ENCODE measurements at places on chromosomes 12 and 14.

GRCh38 chr14:94244182-94244581, 48.9 kb downstream of the SERPINA10 start:
- no peak for DNase-seq

DNA sequence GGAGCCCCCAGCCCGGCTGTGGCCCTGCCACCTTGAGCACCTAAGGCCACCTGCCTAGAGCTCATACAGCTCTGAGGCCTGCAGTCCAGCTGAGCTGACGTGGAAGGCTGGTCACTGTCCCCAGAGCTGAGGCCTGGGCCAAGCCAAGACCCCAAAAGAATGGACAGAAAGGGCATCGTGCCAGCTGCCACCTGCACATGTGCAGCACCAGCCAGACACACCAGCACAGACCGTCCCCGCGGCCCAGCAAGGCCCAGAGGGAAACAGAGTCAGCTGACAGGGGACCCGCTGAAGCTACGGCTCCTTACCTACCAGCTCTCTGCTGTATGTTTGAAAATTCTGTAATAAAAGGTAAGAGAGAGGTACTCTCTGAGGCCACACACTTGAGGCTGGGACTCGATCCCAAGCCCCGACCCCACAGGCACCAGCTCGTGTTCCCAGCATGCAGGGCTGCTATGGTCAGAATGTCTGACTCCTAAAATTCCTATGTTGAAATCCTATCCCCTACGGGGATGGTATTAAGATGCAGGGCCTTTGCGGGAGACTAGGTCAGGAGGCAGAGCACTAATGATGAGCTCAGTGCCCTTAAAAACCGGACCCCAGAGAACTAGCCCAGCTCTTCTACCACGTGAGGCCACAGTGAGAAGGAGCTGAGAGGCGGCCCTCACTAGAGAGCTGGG, 25.4 kb downstream of the BRF1 start:
- DNase-seq: no peak

GRCh38 chr12:32600681-32601080, 78.4 kb upstream of the DNM1L start:
- DNase-seq: no peak

GRCh38 chr12:125076103-125076502, 10.9 kb downstream of the AACS start:
- DNase-seq: no peak

- DNase-seq: no peak
Observed at GRCh38 chr12:105325117-105325516, 5.4 kb upstream of the C12orf75 start.

DNA sequence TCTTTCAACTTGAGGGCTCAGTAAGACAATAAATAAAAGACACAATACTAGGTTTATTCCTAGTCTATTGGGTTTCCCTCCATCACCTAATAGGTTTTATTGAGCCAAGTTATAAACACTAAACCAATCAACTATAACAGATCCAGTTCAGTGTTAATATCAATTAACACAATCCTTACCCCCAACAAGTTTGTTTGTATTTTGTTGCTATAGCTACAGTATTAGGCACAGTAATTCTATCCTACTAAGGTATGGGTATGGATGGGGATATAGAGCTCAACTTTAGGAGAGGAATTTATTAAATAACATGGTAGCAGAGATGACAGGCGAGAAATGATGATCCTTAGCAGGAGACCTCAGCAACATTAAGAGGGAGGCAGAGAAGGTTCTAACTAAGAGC, 13.3 kb downstream of the PPP4R3A start:
- DNase-seq: no peak

Data from NCI-H1417 treated with DMSO at 0.1 percent for 48 hours (cell line).